CD4-positive, alpha-beta T cell treated with Interleukin-21 for 1 hour (primary cell): ENCODE measurements at places on chromosomes 3 and 15.

GRCh38 chr3:138347960-138348753 lies at the start of gene MRAS:
Gene MRAS, plus strand, starts transcription at chr3:138348579. Its CDS starts 24,305 bp downstream, at chr3:138372884.
- DNase-seq, result peak; percentile 19

DNA sequence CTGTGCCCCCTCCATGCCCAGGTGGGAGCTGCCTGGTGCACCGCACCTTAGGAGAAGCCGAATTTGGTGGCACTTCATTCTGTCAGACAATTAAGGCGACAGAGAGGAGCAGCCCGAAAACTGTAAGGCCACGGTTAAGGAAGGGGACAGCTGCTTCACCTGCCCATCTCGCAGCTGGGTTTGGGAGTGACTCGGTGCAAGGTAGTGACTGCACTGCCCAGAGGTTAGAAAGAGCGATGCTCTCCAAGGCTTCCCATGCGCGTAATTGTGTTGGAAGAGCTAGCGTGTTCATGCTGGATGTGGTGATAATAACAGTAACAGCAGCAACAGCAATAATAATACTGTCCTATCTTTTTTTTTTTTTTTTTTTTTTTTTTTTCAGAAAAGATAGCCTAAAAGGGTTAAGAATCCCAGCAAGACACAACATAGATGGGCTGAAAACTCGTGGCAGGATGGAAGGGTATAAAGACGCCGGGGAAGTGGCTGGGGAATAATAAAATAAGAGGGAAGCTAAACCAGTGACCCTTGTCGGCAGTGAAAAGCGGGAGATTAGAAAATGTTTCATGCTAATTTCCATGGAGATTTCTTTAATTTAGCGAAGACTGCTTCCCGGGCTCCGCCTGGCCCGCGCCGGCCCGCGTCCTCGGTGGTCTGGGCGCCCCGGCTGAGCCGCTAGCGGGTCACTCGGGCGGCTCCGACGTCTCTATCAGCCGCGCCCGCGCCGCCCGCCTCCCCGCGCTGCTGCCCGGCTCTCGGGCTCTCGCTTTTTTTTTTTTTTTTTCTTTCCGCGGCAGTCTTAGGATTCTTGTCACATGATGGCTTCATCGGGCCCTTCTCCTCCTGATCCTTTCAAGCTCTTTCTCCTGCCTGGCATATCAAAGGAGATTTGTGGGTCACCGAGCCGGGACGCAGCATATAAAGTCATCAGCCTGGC lies 617.1 kb downstream of the NR2F2 start:
- no peak for DNase-seq

GRCh38 chr3:141410408-141410807 lies 42.1 kb downstream of the ZBTB38 start:
- DNase-seq, result no peak

GRCh38 chr3:88742106-88742505 lies 365.3 kb upstream of the EPHA3 start:
- no peak for DNase-seq

DNA sequence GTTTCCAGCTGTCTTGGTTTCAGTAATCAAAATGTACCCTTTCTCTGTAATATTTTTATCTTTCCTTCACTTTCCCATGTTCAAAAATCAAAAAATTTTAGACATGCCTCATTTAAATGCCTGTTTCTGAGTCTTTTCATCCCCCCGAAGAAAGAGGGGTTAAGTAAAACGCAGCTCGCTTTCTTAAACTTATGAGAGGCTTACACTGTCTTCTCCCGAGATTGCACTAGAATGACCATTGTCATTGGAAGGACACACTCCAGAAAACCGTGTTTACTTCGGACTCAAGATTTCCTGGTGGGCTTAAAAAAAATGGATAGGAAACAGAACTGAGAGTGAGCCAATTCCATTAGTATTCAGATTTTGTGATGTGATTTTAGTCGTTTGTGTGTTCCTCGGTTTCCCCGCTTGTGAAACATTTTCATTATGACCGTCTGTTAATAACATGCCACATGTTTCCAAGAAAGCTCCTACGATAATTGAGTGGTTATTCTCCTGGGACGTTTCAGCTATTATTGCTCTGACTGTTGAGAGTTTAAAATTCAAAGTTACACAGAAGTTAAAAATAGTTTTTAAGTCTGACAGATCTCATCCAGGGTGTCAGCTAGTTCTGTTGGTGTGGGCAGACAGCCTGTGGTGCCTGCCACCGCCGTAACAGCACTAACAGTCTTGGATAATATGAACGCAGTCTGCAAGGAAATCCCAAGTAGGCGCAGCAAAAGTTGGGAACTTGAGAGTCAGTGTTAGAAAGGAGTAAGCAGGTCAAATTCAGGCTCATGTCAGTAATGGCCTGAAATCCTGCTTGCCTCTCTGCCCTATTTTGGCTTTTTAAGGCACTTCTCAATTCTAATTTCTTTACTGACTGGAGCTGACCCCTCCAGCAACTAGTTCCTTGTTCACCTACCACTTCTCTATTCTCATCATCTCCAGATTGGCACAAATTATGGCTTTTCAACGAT lies 1.5 kb downstream of the CRYBG3 start:
- DNase-seq, result no peak

- DNase-seq, result no peak
These were observed 153.1 kb downstream of the LIPC start for GRCh38 chr15:58584789-58585461.

DNA sequence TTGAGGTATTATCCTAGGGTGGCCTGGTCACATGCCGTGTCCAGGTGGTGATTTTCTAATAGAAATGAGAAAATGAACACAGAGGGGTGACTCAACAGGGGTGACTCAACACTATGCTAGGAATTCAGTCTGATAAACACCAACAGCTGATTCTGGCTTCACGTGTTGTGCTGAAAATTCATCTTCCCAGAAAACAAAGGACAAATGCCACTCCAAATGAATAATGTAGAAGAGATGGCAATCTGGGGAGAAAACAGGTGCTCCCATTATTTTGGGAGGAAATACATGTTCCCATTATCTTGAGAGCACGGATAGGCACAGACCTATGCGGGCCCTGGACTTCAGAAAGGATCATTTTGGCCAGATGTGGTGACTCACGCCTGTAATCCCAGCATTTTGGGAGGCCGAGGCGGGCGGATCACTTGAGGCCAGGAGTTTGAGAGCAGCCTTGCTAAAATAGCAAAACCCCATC lies 101.2 kb upstream of the MEX3B start:
- DNase-seq, result no peak

DNA sequence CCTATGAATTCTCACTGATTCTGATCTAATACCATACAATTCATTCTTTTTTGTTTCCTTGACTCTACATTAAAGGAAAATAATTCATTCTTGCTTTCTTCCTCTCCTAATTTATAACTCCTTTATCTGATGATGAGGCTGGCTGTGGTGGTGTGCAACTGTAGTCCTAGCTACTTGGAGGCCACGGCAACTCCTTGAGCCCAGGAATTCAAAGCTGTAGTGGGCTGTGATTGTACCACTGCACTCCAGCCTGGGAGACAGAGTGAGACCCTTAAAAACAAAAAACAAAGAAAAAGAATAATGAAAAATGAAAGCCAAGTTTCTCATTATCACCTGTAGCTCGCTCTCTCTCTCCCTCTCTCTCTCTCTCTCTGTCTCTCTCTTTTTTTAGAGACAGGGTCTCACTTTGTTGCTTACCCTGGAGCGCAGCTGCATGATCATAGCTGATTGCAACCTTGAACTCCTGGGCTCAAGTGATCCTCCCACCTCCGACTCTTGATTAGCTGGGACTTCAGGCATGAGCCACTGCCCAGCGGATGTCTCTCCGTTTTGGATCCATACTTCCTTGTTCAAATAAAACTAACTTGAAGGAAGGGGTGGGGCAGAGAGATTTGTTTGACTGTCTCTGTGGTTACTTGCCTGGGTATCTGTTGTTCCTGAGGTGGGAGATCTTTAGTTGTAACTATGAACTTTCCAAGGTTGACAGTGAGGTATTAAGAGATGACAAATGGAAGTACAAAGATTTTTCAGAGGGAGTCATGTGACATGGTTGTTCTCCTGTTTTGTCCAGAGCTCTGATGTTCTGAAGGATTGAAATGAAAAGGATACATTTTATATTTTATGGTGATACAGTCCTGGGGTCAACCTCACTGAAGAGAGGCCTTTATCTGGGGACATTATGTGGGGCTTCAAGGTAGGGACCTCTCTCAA lies 46.9 kb downstream of the STARD9 start:
- no peak for DNase-seq

GRCh38 chr15:82963471-82964341 lies 11.2 kb upstream of the HOMER2 start:
- DNase-seq, result no peak

- DNase-seq, result no peak
These were observed 173.7 kb upstream of the CRBN start for GRCh38 chr3:3353153-3353552.

- no peak for DNase-seq
These were observed 17.0 kb downstream of the MUC4 start for GRCh38 chr3:195794708-195795107.

GRCh38 chr3:36763850-36764703 lies at the start of gene DCLK3:
Gene DCLK3, minus strand, starts transcription at chr3:36764553. Its CDS starts 290 bp downstream, at chr3:36764263.
- no peak for DNase-seq

- DNase-seq, result no peak
These were observed 45.0 kb upstream of the FOXP1 start for GRCh38 chr3:71628522-71628921.

GRCh38 chr3:99833617-99834205 lies 16.0 kb downstream of the CMSS1 start:
- no peak for DNase-seq

DNA sequence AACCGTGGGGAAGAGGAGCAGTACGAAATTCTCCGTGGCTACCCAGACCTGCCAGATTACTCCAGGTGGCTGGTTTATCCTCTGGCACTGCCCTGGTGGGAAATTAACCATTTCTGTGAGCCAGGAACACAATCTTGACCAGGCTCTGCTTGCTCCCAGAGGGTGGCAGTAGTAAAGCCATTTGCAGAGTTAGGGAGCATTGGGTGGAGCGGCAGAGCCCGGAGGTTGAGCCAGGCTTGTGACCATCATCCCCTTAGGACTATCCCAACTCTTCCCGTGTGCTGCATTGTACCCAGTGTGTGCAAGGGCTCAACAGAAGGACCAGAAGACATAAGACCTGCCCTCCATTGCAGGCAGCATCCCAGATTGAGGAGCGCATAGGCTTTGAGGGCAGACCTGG lies 5.3 kb downstream of the KNG1 start:
- DNase-seq, result no peak

GRCh38 chr3:47019201-47019600 lies 39.7 kb downstream of the NBEAL2 start:
- DNase-seq, result no peak

DNA sequence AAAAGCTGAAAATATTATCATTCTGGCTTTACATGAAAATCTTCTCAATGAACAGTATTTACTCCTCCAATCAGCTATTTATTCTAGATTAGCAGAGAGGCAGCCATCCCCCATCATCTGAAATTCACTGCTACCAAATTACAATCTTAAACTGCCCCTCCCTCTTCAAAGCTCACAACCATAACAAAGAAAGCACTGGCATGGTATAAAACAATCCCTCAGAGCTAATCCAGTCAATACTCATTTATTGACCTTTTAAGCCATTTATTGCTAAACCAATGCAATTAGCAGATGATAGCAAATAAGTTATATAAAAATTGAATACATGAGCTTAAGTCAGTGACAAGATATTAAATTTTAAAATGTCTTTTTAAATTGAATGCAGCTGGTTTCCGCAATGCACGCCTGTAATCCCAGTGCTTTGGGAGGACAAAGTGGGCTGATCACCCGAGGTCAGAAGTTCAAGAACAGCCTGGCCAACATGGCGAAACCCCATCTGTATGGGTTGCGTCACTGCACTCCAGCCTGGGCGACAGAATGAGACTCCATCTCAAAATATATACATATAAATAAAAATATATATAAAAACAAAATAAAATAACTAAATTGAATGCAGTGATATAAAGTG lies 12.1 kb downstream of the SLC4A7 start:
- DNase-seq, result no peak

- DNase-seq, result no peak
These were observed 12.0 kb upstream of the MAP6D1 start for GRCh38 chr3:183837390-183837789.

GRCh38 chr3:179177611-179178010 lies 29.5 kb downstream of the PIK3CA start:
- DNase-seq, result no peak

DNA sequence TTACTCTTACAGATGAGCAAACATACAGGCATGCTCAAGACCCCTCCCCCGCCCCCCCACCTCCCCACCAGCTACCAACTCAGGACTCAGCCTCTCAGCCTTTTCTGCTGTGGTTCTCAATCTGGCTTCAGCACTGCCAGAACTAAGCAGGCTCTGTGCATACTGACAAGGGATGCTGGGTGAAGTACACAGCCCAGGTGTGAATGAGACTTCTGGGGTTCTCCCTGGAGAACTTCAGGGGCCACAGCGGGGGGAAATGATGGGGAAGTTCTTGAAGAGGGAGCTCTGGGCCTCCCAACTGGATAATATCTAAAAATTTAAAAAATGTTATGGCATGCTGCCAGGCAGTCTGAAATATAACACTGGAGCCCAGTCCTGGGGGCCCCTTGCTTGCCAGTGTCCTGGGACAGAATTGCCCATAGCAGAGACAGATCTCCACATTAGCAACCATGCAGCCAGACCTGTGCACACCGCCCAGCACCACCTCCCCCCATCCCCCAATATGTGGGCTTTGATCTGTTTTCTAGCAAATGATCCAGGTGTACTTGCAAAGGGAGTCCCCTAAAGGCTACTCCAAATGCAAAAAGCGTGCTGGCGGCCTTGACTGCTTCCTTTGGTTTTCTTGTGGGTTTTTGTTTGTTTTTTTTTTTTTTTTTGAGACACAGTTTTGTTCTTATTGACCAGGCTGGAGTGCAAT lies 41.4 kb downstream of the PGPEP1L start:
- no peak for DNase-seq

DNA sequence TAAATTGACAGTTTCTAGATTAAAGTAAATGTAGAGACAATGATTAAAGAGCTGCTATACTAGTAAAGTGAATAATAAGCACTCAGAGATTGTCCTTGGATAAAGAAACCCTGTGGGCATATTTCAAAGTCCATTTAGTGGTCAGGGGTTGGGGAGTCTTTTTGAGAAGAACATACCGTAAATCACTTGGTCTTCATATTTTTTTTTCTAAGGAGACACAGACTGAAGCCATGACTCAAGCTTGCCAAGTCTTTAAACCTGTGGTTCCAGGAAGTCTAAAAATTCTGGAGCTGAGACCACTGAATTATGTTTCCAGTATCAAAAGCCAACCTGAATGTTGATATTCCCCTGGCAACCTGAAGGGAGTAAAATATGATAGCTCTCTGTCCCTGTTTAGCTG lies 171.0 kb downstream of the TPRG1 start:
- DNase-seq, result no peak

- DNase-seq, result no peak
These were observed 217.6 kb upstream of the IL12A start for GRCh38 chr3:159770998-159771397.

- DNase-seq, result no peak
These were observed 19.7 kb upstream of the STIMATE start for GRCh38 chr3:52917044-52917443.

DNA sequence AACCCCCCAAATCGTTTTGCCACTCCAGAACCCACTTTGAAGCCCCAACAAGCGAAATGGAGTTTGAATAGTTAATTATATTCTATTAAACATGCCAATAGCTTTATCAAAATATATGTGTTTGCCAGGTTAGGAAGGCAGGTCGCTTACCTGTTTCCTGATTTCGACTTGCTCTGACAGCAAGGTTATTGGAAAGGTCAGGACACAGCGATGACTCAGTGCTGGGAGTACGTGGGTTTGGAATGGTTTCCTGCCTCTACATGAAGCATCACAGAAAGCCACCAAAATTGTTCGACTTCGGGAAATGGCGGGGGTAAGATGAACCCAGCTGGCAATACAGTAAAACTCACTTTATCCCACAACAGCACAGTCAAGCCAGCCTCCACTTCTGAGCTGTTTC lies 135.6 kb upstream of the ABI3BP start:
- no peak for DNase-seq
